ENCODE measurements at places on chromosomes 11 and 22.
A peak's percentile ranks its signal among the peaks of the same experiment; 100 is the strongest.

GRCh38 chr22:41487037-41487935 lies 18.4 kb downstream of the ACO2 start:
- no peak for DNase-seq

DNA sequence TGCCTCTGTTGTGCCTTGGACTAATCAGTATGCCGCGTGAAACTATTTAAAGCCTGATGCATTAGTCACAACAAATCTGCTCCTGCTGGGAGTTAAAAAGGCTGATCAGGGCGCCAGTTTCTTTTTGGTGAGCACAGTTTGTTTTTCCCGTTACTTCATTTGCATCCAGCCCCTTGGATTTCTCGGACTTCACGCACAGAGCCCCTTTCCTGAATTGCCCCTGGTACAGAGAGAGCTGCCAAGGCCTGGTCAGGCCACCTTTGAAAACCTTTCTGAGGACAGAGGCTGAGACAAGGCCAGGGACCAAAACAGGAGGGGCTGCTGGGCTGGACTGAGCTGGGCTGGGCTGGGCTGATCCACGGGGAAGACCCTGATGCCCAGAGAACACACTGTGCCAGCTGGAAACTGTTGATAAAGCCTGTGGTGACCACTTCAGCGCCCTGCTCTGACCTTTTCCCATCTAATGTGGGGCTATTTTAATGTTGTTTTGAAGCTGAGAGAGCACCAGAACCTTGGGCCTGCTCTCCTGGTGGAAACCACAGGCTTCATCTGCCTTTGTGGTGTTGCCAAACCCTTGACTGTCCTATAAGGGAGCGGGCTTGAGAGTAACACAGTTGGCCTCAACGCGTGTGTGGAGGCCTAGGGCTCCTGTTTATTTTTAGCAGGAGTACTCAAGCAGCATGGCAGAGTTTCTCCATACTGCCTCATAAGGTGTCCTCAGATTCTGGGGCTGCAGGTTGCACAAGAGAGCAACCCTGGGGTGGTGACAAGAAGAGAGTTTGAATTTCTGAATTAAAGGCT lies 44.2 kb downstream of the NAV2 start:
- peak; percentile 70 for DNase-seq

DNA sequence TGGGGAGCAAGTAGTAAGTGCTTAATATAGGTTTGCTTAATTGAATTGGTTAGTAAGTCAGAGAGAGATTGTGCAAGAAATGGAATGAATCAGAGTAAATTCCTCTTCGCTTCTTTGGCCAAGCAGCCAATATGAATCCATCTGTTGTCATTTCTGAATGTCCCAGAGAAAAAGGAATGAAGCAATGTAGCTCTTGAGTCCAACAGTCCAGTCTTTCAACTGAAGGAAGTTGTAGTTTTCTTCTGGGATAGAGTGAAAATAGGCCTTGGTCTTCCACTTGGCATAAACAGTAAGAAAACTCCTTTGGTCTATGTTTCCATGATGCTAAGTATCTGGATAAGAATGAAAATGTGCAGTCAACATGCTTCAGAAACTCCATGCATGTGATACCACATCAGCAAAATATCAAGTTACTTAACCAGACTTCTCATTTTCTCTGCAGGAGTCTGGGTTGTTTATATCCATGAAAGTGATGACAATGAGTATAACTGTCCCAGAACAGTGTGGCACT lies 1.8 kb upstream of the FIBIN start:
- DNase-seq = peak; percentile 84

- DNase-seq = peak; percentile 36
These were observed 40.2 kb downstream of the TBX1 start for GRCh38 chr22:19800761-19801244.

- DNase-seq = no peak
These were observed 11.5 kb upstream of the CRKL start for GRCh38 chr22:20905415-20906386.

GRCh38 chr11:69865707-69866106 lies 46.5 kb upstream of the FGF3 start:
- DNase-seq = no peak

GRCh38 chr11:69357458-69358397 lies 63.8 kb downstream of the MYEOV start:
- no peak for DNase-seq

GRCh38 chr11:27329867-27330632 lies 33.0 kb downstream of the CCDC34 start:
- no peak for DNase-seq

DNA sequence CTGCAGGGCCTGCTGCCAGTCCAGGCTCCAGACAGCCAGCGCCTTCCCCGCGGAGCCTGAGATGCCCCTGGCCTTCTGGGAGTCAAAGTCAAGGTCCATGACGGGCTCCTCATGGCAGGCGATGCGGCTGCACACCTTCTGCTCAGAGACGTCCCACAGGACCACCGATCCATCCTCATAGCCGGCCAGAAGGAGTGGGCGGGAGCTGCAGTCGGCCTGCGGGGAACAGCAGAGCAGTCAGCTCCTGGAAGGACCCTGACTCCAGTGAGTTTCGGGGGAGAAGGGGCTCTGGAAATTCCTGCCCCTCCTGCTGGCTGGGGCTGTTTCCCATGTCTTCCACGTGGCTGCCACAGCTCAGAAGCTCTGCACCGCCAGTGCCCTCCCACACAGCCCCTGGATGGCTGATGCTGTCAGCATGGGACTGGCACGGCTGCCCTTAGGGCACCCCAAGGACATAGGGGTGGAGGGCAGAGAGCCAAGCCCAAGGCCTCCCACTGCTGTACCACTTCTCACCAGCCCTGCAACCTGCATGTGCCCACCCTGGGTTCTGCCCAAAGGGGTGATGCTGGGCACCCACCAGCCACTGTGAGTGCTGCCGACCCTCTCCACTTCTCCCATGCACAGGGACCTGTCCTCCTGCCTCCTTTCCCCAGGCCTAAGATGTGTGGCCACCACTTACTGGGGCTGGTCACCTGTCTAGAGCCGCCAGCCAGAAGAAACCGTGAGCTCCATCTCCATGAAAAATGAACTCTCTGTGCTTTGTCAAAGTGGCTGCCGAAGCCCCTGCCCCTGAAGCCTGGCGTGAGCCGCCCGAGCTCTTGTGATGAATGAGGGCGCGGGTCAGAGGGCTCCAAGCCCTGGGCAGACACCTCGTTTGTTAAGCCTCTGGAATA lies 41.7 kb downstream of the TBX1 start:
- DNase-seq = no peak

DNA sequence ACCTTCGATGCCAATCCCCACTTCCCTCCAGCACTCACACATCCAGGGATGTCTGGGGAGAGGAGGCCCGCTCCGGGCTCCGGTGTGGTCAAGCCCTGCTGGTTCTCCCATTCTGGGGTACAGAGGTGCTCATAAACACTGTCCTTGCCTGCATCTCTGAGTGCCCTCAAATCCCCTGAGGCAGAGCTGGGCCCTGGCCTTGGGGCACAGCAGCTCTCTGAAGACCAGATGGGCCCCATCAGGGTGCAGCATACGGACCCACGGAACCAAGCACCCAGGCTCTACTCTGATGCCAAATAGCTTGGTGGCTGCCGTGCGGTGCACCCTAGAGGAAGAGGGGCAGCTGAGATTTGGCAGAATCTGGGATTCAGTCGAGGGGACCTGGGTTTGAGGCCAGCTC lies 35.7 kb upstream of the NNMT start:
- DNase-seq = no peak

DNA sequence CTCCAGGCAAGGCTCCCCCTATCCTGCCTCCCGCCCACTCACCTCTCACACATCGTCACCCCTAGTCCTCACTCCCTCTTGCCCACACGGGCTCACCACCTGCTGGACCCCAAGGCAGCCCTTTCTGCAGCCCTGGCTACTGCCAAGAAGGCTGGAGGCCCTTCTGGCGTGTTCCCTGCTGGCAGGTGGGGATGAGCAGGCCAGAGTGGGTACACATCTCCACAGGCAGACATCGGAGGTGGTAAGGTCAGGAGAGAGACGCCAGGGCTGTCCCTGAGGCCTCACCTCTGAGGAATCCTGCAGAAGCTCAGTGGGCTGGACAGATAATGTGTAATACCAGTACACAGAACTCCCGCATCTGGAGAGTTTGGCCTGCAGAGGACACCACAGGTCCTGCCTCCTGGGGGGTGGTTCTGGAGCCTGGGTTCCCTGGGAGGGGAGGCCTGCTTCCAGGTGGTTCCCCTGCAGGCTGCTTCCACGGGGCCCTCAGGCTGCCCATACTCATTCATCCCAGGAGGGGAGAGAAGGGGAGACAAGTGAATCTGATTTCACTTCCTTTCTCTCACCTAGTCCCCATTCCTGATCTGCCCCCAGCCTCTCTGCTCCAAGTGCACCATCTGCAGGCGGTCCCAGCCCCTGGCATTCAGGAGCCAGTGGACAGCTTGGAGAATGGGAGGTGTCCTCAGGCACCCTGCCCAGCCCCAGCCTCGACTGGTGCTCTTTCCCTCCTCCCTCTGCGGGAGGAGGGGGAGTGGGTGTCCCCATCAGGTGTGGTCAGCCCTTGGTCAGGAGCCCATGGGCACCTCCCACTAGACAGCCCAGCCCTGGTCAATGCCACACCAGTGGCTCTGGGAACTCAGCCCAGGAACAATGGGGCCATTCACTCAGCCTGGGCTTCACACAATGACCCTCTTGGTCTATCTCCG lies 6.1 kb upstream of the CHST1 start:
- DNase-seq = no peak

DNA sequence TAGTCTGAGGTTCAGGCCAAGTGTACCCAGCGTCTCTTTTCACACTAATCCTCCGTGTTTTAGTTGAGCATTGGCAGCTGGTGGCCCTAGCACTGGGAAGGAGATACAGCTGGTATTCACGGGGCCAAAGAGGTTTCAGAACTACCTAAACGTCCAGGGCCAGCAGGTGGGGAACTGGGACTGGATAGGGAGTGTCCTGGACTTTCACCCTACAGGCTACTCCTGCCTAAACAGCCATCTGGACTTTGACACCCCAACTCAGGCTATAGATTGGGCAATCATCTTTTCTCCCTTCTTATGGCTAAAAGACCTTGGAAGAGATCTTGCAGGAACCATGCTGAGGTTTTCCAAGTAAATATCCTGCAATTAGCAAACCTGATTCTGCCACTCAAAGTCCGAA lies 2.8 kb downstream of the SPON1 start:
- DNase-seq = no peak

GRCh38 chr11:57340039-57340615 lies 2.0 kb downstream of the P2RX3 start:
- peak; percentile 42 for DNase-seq

- no peak for DNase-seq
These were observed 4.4 kb downstream of the MTMR2 start for GRCh38 chr11:95919514-95919913.

- DNase-seq = peak; percentile 83
These were observed 374 bp downstream of the NLRP10 start for GRCh38 chr11:7964873-7965272.

GRCh38 chr11:79304599-79305212 lies 136.1 kb downstream of the TENM4 start:
- DNase-seq = no peak

GRCh38 chr11:16352707-16353106 lies 3.6 kb downstream of the SOX6 start:
- DNase-seq = no peak

- DNase-seq = no peak
These were observed 64.7 kb downstream of the TRIM29 start for GRCh38 chr11:120073196-120073595.

DNA sequence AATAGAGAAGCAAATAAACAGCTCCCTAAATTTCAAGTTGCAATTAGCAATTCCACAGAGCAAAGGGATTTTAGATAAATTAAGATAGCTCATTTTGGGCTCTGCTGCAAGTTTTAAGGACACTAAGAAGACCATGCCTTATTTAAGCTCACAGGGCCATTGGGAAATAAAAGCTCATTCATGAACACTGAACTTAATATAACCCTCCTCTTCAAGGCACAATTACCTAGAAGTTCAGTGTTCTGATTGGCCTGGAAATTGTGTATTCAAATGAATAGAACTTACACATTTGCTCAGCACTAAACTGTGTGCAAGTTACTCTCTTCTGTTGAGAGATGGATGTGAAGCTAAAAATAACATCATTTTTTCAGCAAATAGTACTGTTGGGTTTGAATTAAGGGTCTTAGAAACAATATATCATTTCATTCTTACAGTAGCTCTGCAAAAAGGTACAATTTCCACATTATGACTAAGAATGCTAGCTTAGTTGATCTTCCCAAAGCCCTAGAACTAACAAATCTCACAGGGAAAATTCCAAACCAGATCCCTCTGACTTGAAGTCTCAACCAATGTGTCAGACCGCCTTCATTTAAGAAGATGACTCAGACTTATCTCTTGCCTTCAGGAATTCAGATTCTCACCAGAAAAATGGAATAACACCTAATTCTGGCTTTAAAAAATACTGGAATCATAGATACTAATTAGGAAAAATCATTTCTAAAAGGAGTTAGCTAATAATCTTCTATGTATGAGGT lies 87.4 kb upstream of the LRRC55 start:
- peak; percentile 91 for DNase-seq

DNA sequence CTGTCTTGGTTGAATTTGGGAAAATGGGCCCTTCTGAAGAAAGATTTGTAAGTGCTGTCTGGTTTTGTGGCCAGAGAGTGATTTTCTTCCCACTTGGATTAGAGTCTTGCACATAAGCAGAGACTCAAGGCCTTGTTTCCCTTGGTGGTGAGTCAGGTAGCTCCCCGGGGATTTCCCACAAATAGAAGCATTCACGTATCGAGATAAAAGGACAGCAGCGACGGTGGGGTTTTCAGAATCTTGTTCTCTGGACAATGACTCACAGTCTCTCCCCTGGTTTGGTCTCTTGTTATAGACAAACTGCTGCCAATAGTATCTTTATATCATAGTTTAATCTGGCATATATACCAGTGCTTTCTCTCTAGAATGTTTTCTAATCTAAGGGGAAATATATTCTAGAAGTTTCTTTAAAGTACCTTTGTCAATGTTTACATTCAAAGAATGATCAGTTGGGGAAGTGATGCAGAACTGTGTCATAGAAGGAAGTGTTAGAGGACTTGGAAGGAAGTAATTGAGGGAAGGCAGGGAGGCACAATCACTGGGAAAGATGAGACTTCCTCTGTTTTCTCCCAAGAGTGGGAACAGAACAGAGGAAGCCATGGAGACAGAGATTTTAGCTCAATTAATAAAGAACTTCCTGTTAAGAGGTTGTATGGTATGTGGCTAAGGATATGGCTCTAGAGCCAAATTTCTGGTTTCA lies 18.1 kb downstream of the POLA2 start:
- DNase-seq = peak; percentile 93

DNA sequence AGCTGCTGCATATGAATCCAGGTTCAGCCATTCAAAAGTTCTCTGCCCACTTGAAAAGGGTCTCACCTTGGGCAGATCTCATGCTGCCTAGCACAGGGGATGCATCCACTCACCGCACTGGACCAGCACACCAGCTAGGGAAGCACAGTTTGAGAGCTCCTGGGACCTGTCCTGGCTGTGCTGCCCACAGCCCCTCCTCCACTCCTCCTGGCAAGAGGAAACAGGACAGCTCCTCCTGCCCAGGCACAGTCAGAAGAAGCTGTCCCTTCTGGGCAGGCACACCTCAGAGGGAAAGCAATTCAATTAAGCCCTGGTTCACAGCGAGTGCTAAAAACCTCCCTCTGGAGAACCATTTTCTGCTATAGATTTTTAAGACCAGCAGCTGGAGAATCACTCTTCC lies 146.7 kb downstream of the ST3GAL4 start:
- DNase-seq = no peak

DNA sequence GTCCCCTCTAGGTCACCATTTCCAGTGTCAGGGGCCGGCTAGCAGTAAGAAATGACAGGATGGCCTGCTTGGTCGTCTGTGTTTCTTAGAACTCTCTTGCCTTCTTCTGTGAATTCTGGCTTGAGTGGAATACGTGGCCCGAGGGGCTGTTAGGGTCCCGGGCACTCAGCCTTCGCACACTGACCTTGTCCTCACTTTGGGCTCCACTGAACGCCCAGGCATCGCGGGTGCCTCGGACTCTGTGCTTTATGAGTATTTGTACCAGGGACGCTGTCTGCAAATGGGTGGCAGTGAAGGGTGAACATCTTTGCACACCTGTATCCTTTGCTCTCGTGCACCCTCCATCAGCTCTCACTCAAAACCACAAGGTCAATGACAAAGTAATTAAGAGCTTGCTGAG lies 123.4 kb upstream of the ANO1 start:
- no peak for DNase-seq

All from fibroblast of skin of back (primary cell).